ENCODE measurements at places on chromosomes 12 and 14. TPM values are rescaled to one million over a fixed set of nuclear protein-coding genes. Genes with fewer than 3 reads are reported as not detected.

Gene MYH6
- polyA plus RNA-seq, result not detected

Gene KCNH3
- 30.6 TPM for polyA plus RNA-seq

Gene KRT71
- polyA plus RNA-seq, result not detected

Gene PAPLN
- polyA plus RNA-seq, result 2.2 TPM

Gene AVPR1A
- 0.14 TPM for polyA plus RNA-seq

Gene SRGAP1
- polyA plus RNA-seq, result 13.4 TPM

Gene ACSM4
- not detected for polyA plus RNA-seq

Gene KLRF1
- polyA plus RNA-seq, result not detected

Gene STAT2
- 25.7 TPM for polyA plus RNA-seq

Gene PSMC6
- 29.4 TPM for polyA plus RNA-seq

Gene PIWIL1
- not detected for polyA plus RNA-seq

Measured in brain (organoid and tissue), 16 donors.